GM06990 (cell line): ENCODE measurements at places on chromosomes 6 and 20.

DNA sequence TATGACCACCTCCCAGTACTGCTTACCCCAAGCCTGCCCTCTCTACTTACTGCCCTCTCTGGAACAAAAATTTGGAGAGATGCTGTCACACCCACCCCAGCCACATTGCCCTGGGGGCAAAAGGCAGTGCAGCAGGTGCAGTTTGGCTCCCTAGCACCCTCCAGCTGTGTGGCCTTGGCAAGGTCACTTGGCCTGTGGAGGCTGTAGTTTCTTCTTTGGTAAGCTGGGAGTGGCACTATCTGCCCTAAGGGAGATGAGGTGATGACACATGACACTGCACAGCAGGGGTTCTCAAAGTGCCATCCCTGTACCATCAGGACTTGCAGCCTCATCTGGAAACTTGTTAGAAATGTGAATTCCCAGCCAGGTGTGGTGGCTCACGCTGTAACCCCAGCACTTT is 44.8 kb downstream of the TAF8 start:
- DNase-seq = no peak

- no peak for DNase-seq
Observed at GRCh38 chr6:166500246-166500645, 86.2 kb downstream of the RAMACL start.

DNA sequence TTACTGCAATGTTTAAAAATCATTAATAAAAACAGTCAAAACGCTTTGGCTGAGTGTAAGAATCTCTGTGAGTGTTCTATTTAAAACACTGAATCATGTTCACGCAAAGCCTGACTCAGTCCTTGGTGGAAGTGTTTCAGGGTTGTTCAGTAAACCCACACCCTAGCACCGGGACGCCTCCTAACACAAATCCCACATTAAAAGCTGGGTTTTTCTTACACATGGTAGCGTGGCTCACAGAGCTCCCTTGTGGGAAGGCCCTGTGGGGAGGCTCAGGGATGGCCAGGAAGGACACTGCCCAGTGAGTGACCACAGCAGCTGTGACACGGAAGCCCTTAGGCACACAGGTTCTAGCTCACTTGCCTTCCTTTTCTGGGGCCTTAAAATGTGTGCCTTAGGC is 80.2 kb downstream of the GMPR start:
- DNase-seq = no peak

DNA sequence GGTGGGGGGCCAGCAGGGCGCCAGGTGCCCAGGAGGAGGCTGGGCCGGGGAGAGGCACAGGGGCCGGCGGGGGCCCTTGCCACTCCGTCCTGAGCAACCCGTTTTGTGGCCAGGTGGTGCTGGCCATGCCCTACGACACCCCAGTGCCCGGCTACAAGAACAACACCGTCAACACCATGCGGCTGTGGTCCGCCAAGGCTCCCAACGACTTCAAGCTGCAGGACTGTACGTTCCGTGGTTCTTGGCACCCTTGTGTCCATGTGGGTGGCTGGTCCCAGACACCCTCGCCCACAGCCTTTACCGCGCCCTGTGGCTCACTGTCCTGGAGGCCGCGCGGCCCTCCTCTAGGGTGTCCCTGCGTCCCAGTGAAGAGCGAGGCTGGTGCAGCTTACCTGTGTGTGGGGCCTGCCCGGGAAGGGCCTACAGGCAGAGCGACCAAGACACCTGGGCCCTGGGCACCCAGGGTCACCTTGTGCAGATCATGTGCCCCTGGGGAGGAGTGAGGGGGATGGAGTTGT is 28.7 kb downstream of the PYGB start:
- DNase-seq = no peak

GRCh38 chr6:157119502-157120027 is 203.8 kb downstream of the TMEM242 start:
- no peak for DNase-seq

- DNase-seq = peak; percentile 75
Observed at GRCh38 chr20:1965520-1966351, 28.1 kb downstream of the PDYN start.

GRCh38 chr20:59013031-59013951 is 5.9 kb upstream of the TUBB1 start:
- DNase-seq = no peak

DNA sequence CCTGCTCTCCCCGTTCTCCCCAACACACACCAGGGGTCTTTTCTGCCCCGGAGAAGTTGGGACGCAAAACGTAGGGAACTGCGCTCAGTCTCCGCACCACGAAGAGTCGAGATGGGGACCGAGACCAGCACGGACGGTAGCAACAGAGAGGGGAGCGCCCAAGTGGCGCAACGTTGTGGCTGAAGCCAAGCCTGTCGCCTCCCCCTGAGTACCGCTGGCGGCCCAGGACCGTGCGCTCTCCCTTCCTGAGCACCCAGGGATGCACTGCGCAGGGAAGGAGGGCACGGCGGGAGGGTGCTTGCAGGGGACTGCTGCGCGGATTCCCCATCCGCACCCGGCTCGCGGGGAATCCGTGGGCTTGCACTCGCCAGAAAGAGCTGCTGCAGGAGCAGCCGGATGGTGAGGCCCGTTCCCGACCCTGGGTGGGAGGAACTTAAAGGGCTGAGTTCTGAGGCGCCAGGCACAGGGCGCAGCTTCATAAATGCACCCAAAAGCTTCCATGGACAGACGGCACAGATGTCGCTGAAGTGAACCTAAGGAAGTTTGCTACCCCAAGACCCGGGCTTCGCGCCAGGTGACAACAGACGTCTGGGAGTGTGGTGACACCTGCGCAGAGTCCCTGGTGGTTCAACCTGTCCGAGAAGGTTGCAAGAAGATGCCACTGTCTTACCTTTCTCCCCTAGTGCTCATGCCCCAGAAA is 178.7 kb downstream of the TBXT start:
- no peak for DNase-seq

GRCh38 chr6:155222506-155222905 is 41.3 kb upstream of the CLDN20 start:
- DNase-seq = no peak

DNA sequence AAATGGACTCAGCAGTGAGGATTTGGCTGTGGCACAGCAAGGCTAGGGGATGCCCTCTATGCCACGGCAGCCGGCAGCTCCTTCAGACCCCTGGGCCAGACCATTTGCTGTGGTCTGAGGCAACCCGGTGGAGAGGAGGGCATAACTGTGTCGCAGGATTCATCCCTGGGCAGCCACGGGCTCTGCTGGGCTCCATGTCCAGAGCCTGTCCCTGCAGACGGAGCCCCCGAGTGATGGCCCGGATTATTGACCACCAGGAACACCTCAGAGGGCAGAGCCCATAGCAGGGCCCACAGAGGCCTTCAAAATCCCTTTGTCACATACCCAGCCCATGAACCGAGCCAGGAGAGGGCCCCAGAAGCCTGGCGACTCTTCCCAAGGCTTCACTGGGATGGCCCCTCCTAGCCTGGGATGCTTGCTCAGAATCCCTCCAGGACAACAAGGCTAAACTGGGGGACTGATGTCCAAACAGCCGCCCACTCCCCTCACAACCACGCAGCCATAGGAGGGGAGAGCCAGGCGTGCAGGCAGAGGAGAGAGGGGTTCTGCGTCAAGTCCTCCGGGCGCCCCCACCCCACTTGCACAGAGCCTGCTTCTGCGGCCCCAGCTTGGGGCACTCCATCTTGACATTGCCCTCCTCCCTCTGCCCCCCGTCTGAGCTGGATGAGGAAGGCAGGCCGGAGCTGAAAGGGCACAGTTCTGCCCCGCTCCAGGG is 68.2 kb upstream of the AFDN start:
- DNase-seq = no peak

DNA sequence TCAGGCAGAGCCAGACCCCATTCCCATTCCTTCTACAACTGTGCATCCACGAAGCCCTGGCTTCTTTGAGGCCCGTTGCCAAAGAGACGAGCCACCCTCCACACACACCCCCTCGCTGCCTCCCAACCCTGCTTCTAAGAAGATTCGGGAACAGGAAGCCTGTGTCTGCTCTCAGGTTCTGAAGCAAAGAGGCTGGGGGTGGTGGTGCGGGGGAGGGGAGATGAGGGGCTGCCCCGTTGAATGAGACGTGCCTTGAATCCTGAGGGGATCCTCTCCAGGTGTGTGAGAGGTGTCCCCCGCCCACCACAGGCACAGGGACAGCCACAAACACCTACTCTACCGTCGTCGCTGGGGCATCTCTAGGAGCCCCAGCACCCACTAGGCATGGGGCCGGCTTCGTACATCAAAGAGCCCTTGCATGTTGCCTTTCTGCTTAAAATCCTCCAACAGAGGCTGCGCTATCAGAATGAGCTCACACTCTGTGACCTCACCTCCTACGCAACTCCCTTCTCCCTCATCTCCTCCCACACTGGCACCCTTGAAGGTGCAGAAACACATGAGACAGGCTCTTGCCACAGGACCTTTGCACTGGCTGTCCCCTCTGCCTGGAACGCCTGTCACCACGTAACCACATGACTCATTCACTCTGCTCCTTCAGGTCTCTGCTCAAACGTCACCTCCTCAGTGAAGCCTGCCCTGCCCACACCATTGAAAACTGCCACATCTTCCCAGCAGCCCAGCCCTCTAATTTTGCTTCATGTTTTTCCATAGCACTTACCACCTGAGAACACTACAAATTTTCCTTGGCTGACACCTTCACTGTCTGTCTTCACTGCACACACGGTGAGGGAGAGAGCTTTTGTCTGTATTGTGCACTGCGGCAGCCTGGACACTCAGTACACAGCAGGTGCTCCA is 58.5 kb downstream of the PREX1 start:
- peak; percentile 51 for DNase-seq

DNA sequence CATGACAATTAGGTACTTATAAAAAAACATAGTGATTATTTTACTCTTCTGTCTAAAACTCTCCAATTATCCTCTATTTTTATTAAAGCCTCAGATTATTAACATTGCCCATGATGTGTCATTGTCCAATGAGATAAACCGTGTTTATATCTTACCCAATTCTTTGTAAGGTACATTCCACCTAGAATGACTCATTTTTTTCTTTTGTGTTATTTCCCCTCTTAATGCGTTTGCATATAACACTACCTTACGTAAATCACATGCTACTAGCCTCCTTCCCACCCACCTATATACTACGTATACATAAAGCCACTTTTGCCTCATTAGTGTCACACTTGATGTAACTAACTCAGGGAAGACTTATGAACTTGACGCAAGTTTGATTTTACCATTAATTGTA is 336.3 kb upstream of the PTCHD4 start:
- DNase-seq = no peak

DNA sequence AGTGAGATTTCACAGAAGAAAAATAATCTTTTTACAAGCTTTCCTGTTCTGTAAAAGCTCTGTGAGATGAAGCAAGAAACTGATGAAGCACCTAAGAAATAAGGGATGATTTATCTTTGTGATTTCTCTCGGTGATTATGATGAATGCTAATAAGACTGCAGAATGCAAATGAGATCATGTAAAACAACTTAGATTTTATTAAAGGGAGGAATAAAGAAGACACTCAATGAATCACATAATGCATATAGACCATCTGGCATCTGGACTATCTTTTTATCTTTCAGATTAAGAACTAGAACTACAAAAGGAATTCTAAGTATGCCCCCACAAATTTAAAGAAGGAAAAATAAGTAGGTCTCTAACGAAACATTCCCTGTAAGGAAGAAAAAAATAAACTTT is 361.5 kb upstream of the OPRM1 start:
- no peak for DNase-seq

GRCh38 chr6:116876107-116876506 is 935 bp upstream of the RFX6 start:
- no peak for DNase-seq

DNA sequence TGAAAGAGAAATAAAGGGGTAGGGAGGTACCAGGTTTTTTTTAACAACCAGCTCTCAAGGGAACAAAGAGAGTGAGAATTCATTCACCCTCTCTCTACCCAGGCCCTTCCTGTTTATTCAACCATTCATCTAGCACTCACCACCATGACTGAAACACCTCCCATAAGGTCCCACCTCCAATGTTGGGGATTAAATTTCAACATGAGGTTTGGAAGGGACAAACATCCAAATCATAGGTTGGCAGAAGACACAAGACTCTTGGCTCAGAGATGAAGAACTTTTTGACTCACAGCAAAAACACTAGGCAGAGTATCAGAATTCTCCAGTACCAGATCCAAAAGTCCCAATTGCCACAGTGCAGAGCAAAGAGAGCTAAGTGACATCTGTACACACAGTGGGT is 186.3 kb downstream of the EDN1 start:
- no peak for DNase-seq

- DNase-seq = no peak
Observed at GRCh38 chr6:89975991-89976693, 81.9 kb downstream of the GJA10 start.

- DNase-seq = no peak
Observed at GRCh38 chr6:100155141-100155540, 161.1 kb upstream of the MCHR2 start.

- no peak for DNase-seq
Observed at GRCh38 chr6:163789199-163789810, 374.8 kb downstream of the QKI start.

DNA sequence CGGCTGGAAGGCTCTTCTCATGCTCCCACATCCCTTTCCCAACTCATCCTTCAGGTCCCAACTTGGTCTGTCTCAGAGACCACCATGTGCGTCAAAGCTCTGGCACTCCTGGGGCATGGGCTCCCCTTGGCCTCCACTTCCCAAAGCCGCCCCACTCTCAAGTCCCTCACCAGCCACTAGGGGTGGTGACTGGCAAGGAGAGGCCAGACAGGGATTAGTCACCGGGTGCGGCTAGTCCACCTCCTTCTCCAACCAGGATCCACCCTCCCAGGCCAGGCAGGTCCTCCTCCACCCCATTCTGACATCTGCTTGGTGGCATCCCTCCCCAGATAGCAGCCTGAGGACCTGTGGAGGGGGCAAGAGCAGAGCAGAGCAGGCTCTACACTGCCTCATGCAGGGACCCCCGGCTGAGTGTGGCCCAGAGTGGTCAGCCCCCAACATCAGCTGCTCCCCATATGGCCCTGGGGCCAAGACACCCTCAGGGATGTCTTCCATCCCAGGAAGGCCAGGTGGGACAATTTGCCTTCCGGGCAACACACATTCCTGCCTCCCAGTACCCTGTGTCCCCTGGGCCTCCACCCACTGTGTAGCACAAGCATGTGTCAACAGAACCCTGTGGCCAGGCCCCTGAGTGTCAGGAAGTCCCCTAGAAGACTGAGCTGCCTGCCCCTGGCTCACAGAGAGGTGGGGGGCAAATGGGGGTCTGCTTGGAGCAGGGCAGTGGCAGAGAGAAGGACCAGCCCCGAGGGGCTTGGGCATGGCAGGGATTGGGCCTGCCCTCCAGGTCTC is 29.2 kb downstream of the YTHDF1 start:
- no peak for DNase-seq

- no peak for DNase-seq
Observed at GRCh38 chr6:42153921-42154320, 11.5 kb upstream of the C6orf132 start.

- no peak for DNase-seq
Observed at GRCh38 chr20:33787253-33787891, 23.8 kb upstream of the CHMP4B start.
